ENCODE measurements at places on chromosomes 2 and 18.

DNA sequence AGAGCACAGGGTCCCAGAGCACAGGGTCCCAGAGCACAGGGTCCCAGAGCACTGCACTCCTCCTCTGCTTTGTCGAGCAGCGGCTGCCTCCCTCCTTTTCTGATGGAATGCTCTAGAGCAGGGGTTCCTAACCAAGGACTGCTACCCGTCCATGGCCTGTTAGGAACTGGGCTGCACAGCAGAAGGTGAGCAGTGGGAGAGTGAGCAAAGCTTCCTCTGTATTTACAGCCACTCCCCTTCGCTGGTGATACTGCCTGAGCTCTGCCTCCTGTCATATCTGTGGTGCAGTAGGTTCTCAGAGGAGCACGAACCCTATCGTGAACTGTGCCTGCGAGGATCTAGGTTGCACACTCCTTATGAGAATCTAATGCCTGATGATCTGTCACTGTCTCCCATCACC is 33.1 kb upstream of the ADNP2 start:
- no peak for DNase-seq

DNA sequence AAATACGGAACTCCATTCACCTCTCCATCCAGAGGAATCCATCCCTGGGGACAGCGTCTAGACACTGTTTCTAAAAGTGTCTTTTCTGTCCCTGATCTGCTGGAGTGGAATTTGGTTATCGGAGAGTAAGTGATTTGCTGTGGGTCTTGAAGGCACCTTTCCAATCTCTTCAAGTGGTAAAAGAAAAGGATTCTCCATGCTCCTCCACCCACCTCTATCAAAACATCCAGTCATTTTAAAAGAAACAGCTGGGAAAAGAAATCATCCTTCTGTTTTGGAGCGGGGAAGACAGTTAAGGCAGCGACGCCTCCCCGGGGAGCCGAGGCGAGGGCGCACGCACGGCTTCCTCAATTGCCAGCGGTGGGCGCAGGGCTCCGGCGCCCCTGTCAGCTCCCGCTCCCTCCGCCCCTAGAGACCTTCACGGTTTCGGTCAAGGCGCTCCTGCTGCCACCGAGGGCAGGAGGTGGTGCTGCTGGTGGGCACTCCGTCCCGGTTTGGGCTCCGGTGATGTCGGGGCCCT is 547 bp downstream of the SLC35F5 start:
- peak; percentile 5 for DNase-seq

DNA sequence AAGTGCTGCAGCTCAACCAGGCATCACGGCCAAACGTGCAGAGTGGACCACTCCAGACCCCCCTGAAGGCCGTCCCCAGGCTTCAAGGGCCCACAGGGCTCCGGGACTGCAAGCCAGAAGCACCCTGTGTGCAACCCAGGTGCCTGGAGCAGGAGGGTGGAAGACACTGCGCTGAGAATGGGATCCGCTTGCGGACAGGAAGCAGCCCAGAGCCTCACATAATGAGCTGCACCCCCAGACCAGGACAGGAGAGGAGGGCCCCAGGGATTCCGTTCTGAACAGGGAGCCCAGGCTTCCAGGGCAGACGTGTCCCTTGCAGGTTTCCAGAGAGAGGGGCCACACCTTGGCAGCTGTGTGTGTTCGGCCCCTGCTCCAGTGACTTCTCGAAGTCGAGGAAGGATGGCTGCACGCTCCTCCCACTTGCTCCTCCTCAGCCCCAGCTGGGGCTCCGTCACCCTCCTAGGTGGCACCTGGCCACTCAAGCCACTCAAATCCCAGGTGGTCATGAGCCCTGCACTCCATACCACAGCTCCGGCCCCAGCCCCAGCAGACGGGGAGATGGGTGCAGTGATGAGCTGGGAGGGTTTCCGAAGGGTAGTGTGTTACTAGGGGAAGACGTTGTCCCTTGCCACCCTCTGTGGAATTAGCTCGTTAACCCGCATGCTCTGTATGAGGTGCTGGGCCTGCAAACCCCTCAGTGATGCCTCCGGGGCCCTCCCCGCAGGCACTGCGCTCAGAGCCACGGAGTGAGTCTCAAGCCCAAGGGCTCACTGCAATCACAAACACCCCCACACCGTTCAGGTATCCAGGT is 79.2 kb downstream of the NDUFA10 start:
- no peak for DNase-seq

- DNase-seq = no peak
Measured at GRCh38 chr2:446303-446874, 158.5 kb upstream of the ALKAL2 start.

GRCh38 chr2:72917138-72917876 is at the start of gene EMX1:
EMX1 (plus strand) TSS chr2:72917519; CDS start chr2:72917853, 334 bp downstream.
- DNase-seq = no peak

- DNase-seq = no peak
Measured at GRCh38 chr2:74053959-74054715, 69.4 kb downstream of the TET3 start.

- DNase-seq = no peak
Measured at GRCh38 chr2:9236867-9237266, 30.3 kb downstream of the ASAP2 start.

- DNase-seq = no peak
Measured at GRCh38 chr2:103169861-103170260, 408.0 kb downstream of the TMEM182 start.

GRCh38 chr2:205848601-205849000 is 166.3 kb downstream of the NRP2 start:
- peak; percentile 71 for DNase-seq

DNA sequence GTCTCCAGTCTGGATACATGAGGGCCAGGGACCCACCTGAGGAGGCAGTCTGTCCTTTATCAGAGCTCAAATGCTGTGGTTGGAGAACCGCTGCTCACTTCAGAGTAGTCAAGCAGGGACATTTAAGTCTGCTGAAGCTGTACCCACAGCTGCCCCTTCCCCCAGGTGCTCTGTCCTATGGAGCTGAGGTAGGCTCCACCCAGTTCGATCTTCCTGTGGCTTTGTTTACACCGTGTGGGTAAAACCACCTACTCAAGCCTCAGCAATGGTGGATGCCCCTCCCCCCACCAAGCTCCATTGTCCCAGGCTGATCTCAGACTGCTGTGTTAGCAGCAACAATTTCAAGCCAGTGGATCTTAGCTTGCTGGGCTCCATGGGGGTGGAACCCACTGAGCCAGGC is 731.4 kb upstream of the HS6ST1 start:
- DNase-seq = no peak

GRCh38 chr18:50125456-50125855 is 69.5 kb downstream of the MYO5B start:
- DNase-seq = no peak

- no peak for DNase-seq
Measured at GRCh38 chr2:75456111-75456510, 104.6 kb downstream of the EVA1A start.

DNA sequence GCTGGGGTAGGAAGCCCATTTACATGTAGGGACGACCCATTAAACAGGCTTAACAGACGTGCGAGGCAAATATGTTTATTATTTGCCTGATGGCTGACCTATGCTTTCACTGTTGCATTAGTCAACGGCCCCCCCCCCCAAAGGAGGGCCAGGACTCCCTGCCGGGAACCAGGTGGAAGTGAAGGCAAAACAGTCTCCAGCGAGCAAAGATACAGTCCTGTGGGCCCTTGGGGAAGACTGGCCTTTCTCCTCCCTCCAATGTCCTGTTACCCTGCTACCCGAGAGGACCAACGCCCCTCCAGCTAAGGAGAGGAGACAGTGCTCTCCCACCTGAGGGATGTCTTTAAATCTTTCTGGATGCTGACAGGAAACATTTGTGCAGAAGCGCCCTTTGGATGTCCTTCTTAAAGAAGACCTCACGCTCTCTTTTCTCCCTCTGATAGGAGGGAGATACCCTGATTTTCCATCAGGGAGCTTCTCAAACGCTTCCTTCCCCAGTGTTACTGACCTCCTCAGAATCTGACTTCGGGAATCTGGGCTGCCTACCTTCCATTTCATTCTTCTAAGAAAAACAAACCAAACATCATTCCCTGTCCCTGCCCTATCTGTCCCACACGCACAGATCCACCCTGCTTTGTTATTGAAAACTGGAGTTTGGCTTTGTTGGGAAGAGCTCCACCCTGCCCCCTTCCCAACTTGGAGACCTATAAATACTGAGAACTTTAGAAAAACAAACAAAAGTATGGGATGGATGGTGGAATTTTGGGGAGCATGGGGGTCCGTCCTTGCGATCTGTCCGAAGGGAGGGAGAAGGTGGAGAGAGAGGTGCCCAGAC is 135.9 kb upstream of the SIX3 start:
- DNase-seq = no peak

DNA sequence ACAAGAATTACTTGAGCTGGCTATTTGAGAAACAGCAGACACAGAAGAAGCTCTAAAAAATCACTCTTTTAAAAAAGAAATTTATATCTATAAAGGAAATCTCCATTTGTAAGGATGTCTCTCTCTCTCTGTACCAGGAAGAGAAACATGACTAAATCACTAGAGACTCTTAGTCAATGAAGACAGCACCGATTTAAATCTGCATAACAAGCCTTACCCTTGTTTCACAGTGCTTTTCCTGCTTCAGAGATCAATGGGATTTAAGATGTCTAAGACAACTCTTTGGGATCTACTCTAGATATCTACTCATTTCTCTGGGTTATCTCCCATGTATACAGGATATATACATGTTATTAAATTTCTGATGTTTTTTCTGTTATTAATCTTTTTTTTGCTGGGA is 359.2 kb upstream of the RND3 start:
- DNase-seq = no peak

GRCh38 chr2:150404147-150404546 is 83.3 kb downstream of the RND3 start:
- DNase-seq = no peak

GRCh38 chr2:219642069-219642454 is 14.6 kb downstream of the SLC4A3 start:
- DNase-seq = no peak

GRCh38 chr2:124585277-124585676 is 560.2 kb downstream of the CNTNAP5 start:
- no peak for DNase-seq

- no peak for DNase-seq
Measured at GRCh38 chr18:48837676-48838075, 113.1 kb downstream of the SMAD7 start.

DNA sequence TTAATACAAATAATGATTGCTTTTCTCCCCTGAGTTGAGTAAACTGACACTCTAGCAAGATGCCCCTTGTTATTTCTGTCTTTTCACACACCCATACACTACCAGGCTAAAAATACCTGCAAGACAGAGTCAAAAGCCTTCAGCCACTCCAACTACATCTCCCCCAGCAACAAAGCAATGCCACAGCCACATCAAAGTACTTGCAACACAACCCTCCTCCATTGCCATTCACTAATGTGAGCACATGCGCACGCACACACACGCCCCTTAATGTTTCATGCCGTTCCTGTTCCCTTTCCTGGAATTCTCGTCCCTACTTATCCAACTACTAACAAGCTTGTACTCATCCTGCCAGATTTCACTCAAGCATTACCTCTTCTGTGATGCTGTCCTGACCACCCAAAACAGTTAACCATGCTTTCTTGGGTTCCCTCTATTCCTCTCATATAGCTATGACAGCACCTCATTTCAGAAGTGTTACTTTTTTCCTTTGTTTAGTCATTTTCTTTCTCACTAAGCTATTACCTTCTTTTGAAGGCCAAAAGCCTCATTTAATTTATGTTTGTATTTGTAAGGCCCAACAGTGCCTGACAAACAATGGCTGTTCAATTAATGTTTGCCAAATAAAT is 29.6 kb downstream of the SLC25A12 start:
- no peak for DNase-seq

GRCh38 chr2:102922321-102922720 is 160.5 kb downstream of the TMEM182 start:
- DNase-seq = no peak

DNA sequence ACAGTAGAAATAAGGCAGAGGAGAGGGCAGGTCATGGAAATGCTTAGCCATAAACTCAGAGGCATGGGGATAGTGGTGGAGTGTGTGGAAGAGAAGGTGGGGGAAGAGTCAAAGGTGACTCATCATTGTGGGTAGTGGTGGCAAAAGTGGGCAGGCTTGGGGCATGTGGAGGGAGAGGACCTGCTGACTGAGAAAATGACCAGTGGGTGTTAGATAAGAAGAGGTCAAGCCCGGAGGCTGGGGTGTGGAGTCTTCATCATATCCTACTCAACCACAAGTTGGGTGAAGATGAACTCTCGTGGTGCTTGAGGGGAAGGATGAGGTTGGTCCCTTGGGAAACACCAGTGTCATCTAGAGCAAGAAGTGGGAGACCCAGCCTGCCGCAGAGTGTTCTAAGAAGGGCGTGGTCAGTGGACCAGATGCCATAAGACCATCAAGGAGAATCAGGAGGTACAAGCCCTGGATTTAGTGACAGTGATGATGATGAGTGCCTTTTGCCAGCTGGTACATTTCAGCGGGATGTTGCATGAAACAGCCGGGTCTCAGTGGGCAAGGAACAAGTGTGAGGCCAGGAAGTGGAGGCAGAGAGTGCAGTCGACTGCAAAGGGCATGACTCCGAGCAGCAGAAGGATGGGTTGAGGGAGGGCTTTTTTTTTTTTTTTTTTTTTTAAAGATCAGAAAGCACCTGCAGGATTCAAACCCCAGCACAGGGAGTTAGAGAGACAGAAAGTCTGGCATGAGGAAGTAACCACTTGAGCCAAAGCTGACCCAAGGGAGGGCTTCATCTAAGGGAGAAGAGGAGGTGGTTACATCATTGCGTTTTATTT is 122.6 kb upstream of the SPRED2 start:
- no peak for DNase-seq

DNA sequence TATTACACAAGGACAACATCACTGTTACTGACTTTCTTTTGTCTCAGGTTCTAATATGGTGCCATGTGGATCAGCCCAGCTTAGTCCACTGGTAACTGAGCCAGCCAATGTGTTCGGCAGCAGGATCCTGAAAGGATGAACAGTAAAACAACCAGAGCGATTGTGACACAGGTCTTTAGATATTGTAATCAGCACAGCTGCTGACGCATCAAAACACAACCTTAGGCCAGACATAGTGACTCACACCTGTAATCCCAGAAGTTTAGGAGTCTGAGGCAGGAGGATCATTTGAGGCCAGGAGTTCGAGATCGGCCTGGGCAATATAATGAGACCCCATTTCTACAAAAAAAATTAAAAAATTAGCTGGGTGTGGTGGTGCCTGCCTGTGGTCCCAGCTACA is 183.4 kb upstream of the CDH20 start:
- no peak for DNase-seq

- no peak for DNase-seq
Measured at GRCh38 chr2:138617026-138617425, 115.5 kb downstream of the SPOPL start.

DNA sequence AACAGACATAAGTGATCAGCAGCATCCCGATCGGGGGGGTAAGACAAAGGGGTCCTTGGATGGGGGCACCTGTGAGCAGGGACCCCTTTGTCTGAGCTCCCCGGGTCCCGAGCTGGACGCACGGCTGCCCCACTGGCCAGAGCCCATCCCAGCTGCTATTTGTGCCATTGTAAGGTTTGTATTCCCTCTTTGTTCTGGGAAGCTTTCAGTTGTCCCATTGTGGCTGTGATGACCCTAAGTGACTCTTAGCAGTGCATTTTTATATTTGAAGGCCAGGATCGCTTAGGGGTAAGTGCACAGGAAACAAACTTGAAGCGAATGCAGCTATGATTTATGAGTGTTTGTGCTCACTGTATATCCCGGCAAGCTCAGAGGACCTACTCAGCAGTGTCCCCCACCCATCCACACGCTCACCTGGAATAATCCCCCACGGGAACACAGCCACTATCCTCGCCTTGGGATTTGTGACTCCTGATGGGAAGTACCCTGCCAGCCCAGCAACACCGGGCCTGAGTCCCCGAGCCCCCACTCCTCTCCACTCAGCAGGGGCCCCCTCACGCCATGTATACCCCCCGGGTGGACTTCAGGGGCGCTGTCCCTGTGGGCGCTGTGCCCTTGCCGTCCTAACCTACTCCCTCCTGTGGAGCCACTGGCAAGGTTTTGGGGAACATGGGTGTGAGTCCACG is 80.1 kb downstream of the MBP start:
- no peak for DNase-seq

- peak; percentile 78 for DNase-seq
Measured at GRCh38 chr2:100196786-100197494, 54.5 kb upstream of the AFF3 start.

Measured in fibroblast of upper back skin (primary cell).